Stimulated activated CD8-positive, alpha-beta memory T cell treated with anti-CD3 and anti-CD28 coated beads, Interleukin-2, amount 100 ng/mL, for 48 hours (primary cell): ENCODE measurements at places on chromosomes 11 and 22.

DNA sequence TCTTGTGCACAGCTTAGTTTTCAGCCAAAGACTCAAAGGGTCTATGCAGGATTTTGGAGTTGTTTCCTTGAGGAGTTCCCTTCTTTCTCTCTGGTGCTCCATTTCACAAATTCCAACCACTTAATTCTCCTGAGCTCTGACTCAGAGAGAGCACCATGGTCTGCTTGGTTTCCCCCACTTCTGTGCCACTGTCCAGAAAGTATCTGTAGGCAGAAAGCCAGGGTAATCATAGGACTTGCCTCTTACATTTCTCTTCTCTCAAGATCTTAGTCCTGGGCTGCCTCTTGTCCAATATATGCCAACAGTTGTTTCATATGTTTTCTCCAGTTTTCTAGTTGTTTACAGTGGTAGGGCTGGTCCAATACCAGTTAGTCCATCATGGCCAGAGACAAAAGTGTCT is 6.4 kb upstream of the MRGPRD start:
- no peak for DNase-seq

GRCh38 chr11:31882951-31883392 is 71.8 kb upstream of the PAX6 start:
- DNase-seq = no peak

DNA sequence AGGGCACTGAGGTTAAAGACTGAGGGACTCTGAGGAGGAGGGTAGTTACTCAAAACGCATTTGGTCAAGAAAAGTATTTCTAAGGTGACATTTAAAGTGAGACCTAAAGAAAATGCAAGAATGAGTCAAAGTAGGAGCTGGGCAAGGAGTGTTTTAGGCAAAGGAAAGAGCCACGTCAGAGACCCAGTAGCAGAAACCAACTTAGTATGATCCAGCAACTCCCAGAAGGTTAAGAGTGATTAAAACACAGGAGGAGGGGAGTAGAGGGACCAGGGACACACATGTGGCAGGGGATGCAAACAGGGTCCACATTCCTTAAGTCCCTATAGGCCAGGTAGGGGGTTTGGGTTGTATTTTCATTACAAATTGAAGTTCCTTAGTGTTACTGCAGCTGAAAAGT is 24.3 kb upstream of the CCDC34 start:
- no peak for DNase-seq

GRCh38 chr11:42543844-42544419 is 767.9 kb upstream of the API5 start:
- DNase-seq = no peak
